Suppressor macrophage treated with lipopolysaccharide for 4 hours (primary cell): ENCODE measurements at places on chromosomes 2 and 18.

GRCh38 chr2:27956888-27957287 lies 66.4 kb downstream of the BABAM2 start:
- peak; percentile 89 for DNase-seq

DNA sequence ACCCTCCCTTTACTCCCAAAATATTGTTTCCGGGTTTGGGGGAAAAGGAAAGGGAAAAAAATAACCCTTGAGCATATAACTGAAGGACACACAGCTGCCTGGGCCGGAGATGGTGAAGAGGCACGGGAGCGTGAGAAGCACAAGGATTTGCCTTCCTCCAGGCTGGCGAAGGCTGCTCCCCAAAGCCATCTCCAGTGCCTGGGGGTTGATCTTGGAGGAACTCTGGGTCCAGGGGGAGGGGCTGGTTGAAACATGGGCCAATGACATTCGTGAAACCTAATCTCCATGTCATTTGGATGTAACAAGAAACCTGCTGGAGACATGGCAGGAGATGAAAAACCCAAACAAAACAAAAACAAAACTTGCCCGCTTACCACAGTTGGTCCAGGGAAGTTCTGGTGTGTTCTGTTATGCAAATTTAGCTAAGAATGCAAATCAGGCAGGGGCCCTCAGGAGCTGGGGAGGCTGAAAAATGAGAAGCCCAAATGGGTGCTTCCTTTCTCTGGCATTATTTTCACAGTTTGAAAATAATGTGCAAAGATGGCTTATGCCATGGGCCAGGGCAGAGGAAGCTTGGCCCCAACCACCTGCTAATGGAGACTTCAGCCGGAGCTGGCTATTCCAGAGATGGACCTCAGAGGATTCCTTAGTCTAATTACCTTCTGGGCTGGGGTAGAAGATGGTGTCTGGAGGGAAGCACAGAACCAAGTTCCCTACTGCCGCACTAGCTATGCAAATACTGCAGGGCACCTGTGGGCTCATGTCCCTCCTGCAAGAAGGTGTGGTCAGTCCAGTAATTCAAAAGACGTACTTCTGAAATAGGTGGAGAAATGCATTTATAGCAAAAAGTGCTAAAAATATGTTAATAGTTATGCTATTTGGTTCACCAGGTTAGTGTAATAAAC lies 180.9 kb downstream of the BCL2 start:
- peak; percentile 65 for DNase-seq

GRCh38 chr18:59268721-59269562 lies 4.3 kb downstream of the RAX start:
- peak; percentile 21 for DNase-seq

DNA sequence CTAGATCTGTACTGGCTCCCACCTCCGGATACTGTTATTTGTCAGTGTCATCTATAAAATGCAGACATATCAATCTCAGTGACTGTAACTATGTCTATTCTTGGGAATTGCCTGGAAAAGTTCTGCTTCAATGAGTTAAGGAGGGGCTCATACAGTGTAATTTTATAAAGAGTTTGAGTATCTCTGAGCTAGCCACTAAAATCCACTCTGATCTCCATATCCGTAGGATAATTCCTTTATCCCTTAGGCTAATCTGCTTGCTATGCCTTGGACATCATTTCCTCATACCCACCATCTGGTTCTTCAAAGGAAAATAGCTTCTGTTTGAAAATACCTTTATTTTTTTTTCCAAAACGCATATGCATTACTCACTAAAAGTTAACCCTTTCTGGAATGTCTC lies 863.2 kb downstream of the SUCLG1 start:
- no peak for DNase-seq

DNA sequence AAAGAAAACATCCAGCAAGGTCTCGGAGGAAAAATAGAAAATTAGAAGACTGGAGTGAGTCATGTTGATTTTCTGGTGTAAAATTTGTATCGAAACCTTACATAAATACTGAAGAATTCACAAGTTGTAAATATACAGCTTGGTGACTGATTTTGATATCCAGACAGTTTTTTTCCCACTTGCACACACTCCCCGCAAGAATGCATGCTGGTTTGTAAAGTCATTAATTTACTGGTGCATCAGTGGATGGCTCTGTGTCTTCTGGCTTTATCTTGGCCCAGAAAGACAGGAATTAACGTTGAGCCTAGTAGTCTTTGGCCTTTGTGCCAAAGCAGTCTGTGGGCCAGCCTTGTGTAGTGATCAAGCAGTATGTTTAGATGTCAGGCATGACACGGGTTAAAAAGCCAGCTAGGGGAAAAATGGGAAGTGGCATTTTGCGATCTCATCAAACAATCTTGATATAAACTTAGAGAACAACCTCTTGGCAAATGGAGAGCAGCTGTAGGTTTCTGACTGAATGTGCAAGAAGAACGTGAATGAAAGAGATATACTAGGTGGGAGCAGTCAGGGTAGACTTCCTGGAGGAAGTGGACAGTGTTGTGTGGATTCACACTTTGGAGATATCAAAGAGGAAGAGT lies 22.7 kb upstream of the CASP8 start:
- peak; percentile 69 for DNase-seq

GRCh38 chr2:113724010-113724409 lies 32.4 kb downstream of the SLC35F5 start:
- no peak for DNase-seq

- DNase-seq = peak; percentile 5
These were observed 57.9 kb downstream of the SCN7A start for GRCh38 chr2:166436189-166436588.
